ENCODE measurements at places on chromosomes 5 and 9.

DNA sequence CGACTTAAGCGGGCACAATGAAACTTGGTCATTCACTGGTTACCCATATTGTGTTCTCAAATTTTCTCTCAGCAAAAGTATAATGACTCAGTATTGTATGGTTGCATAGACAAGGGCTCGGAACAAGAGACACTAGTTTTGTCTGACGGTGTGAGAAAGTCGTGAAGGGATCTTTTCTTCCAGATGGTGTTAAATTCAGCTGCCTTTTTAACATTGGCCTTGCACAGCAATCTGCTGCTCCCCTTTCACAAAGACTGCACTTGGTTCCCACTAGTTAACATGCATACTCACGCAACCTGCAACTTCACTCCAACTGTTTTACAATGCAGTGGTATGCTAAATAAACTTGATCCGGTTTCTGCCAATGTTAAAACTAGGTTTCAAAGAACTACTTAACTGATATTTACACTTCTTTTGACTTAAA is 219.2 kb downstream of the MEF2C start:
- no peak for DNase-seq

DNA sequence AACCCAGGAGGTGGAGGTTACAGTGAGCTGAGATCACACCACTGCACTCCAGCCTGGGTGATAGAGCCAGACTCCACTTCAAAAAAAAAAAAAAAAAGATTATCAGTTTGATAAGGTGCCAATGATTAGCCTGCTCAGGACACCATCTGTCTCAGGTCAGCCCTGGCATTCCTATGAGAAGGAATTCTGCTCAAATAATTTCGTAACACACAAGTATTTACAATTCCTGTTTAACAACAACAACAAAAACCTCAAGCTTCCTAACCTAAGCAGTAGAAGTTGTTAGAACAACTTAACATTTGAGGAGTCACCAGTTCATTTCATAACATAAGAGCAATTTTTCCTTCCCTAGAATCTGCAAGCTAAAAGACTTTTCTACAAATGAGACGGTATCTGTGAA is 85.0 kb downstream of the LHFPL2 start:
- DNase-seq = no peak

GRCh38 chr9:15498246-15498995 is 12.3 kb downstream of the PSIP1 start:
- no peak for DNase-seq

- DNase-seq = no peak
Observed at GRCh38 chr9:127175319-127175715, 52.9 kb upstream of the ANGPTL2 start.

GRCh38 chr9:123620239-123620638 is 264.2 kb downstream of the CRB2 start:
- no peak for DNase-seq

Measured in muscle of back (tissue), 13 donors.